Stimulated activated CD8-positive, alpha-beta memory T cell treated with anti-CD3 and anti-CD28 coated beads, Interleukin-15, amount 100 ng/mL, for 4 hours (primary cell): ENCODE measurements at places on chromosomes 6 and 20.

DNA sequence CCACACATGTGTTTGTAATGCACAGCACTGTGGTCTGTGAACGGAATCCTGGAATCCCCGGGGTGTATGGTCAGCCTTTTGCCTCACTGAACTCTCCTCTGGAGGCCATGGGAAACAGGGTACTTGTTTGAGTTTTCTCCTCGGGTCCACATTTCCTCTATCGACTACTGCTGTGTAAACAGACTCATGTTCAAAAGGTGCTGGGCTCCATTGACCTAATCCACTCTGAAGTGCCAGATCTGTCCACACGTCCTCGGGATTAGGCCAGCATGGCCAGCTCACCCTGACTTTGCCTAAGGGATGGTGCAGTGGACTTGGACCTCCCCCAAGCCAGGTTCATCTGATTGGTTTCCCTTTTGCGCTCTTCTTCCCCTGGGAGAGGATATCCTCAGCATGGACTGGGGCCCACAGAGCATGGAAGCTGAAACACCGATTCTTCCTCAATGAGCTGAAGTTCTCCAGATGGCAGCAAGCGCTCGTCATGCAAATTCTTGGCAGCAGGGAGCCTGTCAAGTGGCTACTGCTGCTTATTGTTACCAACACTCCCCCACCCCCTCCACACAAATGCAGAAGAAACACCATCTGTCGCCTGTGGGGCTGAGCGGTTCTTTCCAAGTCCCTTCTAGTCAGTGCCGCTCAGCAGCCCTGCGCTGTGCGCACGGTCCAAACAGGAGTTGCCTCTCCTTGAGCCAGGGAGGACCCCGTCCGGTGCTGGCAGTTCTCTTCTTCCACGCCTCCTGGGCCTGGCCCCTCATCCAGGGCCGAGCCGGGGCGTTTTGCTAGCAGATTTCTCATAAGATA lies 292.6 kb upstream of the MARCKS start:
- no peak for DNase-seq

GRCh38 chr6:85364344-85364743 lies 85.5 kb upstream of the NT5E start:
- DNase-seq: no peak

- no peak for DNase-seq
These were observed 8.1 kb downstream of the ZKSCAN4 start for GRCh38 chr6:28243946-28244345.

GRCh38 chr6:81894788-81895271 lies 142.3 kb upstream of the TENT5A start:
- no peak for DNase-seq

- no peak for DNase-seq
These were observed 18.1 kb downstream of the SLX4IP start for GRCh38 chr20:10453241-10453640.

DNA sequence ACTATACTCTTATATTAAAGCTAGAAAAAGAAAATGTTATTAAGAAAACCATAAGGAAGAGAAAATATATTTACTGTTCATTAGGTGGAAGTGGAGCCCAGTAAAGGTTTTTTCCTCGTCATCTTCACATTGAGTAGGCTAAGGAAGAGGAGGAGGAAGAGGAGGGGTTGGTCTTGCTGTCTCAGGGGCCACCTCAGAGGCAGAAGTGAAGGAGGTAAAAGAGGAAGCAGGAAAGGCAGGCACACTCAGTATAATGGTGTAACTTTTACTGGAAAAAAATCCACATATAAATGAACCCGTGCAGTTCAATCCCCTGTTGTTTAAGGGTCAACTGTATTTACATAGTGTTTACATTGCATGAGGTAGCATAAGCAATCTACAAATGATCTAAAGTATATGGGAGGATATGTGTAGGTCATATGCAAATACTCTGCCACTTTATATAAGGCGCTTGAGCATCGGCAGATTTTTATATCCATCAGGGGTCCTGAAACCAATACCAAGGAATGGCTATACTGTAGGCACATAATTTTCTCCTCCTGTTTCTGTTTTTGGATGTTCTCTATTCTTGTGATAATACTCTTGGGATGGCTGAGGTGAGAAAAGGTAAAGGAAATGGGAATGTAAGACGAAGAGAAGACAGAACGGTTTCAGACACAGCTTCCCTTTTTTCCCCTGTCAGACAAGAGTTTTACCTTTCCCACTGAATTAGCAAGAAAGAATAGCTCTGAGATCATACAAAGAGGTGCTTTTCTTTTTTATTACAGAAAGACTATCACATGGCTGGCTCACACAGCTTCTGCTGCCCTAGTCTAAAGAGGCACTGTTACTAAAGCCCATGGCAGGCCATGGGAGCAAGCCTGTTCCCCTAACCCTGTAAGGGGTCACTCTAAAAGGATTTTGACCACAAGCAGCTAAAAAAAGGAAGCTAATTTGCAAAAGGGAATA lies 59.9 kb downstream of the NUDT3 start:
- DNase-seq: no peak

DNA sequence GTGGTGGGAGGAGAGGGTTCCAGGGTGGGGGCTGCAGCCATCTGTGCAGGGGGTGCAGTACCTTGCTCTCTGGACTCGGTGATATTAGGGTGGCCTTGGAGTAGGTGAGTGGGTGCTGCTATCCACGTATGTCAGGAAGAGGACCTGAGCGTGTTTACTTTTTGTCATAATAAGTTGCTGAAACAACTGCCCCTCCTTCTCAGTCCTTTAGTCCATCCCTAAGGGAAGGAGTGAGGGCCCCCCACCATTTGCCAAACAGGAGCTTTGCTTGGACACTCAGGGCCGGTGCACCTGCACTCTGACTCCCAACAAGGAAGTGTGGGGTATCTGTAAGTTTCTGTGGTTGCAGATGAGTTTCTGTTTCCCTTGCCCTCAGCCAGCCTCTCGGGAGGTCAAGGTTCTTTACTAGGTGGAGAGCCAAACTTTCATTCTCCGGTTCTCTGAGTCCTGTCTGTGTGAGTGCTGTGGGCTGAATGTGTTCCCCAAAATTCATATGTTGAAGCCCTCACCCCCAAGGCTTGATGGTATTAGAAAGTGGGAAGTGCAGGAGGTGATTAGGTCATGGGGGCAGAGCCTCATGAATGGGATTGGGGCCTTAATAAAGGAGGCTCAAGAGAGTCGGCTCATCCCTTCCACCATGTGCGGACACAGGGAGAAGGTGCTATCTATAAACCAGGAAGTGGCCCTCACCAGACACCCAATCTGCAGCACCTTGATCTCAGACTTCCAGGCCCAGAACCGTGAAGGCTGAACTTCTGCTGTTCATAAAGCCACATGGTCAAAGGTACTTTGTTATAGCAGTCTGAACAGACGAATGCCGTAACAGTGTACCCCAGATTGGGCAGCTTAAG lies 19.6 kb upstream of the CCR6 start:
- DNase-seq: no peak

DNA sequence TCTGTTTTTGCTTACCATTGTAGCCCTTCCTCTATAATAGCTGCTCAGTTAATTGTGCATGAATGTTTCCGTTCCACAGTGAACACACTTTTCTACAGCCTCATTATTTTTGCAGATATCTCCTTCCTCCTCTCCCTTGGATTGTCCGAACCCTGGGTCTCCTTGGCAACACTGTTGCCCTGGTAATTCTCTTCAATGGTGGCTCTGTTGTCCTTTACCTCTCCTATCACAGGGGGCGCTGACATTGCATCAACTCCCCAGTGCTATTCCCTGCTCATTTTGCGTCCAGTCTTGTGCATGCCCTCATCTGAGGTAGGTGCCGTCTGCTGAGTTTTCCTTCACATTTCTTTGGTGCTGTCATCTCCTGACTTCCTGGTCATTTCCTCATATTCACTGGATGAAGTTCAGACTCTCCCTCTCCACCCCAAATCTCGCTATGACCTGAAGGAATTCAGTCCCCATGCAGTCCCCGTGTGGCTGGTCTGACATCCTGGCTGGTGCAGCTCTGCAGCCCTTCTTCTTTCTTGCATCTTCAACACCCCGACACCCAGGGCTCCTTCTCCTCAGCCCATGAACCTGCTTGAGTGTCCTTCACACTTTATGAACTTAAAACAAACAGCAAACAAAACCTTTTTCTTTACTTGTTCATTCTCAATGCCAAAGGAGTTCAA lies 21.1 kb downstream of the PHACTR2 start:
- no peak for DNase-seq

GRCh38 chr20:63628246-63628975 lies 1.5 kb upstream of the GMEB2 start:
- no peak for DNase-seq

- DNase-seq: no peak
These were observed 108.2 kb upstream of the NFATC2 start for GRCh38 chr20:51650685-51651134.

- DNase-seq: no peak
These were observed 147.7 kb downstream of the PRL start for GRCh38 chr6:22149096-22149495.

DNA sequence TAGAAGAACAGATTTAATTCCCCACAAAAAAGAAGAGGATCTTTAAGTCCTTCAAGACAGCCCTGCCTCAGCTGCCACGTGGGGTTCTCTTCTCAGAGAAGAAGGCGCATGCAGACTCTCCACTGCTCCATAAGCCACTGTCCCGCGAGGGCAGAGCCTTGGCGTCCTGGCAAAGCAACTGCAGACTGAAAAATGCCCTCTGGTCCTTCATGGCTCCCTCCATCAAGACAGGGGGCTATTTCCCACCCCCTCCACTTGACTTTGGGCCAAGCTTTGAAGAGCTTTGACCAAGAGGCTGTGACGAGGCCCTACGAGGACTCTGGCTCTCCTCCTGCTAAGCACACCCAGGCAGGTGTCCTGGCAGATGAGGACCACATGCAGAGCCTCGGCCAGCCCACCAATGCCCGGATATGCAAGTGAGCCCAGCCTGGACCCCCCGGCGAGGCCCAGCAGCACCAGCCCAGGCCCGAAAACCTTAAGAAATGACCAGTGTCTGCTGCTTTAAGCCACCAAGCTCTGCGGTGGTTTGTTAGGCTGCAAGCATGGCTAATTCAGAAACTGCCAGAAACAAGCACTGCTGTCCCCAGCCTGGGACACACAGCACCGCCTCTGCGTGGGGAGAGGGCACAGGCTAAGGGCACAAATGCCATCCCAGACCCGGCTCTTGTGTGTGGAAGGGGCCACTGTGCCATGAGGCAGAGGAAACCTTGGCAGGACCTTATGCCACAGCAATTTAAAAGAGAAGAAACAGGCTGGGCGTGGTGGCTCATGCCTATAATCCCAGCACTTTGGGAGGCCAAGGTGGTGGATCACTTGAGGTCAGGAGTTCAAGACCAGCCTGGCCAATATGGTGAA lies 16.1 kb downstream of the GMEB2 start:
- no peak for DNase-seq

- DNase-seq: peak; percentile 42
These were observed 39.0 kb upstream of the SLCO4A1 start for GRCh38 chr20:62603021-62603906.

- DNase-seq: no peak
These were observed 1.3 kb upstream of the GTSF1L start for GRCh38 chr20:43727980-43728590.

- no peak for DNase-seq
These were observed 160.1 kb upstream of the CITED2 start for GRCh38 chr6:139534472-139535115.

DNA sequence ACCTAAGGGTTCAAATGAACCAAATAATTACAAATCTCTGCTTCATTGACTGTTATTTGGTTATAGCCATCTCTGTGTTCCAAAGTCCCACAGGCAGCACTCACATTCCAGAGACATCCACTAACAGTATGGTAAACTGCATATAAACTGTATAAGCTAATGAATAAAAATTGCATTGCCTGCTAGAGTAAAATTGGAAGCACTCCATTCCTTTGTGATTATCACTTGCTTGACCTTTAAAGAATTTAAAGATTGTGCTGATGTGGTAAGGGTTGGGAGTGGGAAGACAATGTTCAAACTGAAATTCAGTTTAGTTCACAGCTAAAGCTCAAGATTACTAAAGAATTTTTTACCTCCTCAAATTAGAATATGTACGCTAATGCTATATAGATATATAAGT lies 31.0 kb upstream of the OSTM1 start:
- DNase-seq: no peak

DNA sequence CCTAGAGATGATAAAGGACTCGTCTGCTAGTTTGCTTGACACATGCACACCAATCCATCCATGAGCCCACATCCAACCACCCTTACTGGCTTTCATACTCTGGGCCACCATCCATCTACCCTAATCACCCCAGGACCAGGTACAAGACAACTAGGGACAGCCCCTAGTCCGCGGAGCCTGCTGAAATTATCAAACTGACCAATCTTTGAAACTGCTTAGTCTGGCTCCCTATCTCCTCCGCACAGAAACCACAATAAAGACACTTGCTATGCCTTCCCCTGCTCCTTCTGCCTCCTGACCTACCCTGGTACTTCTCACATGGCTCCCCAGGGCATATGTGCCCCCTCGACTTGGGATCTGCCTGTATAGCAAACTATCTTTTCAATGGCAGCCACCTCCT lies 33.1 kb downstream of the PXDC1 start:
- no peak for DNase-seq

DNA sequence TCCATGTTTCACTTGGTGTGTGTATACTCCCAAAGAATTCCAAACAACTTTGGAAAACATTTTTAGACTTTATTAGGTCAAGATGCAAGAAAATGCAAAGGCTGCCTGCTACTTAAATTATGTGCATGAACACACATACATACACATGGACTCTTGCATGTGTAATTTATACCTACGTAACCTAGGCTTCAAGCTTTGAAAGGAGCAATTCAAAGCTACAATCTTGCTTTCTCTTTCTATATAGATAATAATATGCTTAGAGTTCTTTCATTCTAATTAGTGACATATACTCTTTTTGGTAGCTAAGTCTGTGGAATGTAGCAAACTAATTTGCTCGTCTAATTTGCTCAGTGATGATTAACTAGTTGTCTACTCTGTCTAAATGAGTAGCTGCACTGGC lies 146.5 kb downstream of the EPHA7 start:
- DNase-seq: no peak

DNA sequence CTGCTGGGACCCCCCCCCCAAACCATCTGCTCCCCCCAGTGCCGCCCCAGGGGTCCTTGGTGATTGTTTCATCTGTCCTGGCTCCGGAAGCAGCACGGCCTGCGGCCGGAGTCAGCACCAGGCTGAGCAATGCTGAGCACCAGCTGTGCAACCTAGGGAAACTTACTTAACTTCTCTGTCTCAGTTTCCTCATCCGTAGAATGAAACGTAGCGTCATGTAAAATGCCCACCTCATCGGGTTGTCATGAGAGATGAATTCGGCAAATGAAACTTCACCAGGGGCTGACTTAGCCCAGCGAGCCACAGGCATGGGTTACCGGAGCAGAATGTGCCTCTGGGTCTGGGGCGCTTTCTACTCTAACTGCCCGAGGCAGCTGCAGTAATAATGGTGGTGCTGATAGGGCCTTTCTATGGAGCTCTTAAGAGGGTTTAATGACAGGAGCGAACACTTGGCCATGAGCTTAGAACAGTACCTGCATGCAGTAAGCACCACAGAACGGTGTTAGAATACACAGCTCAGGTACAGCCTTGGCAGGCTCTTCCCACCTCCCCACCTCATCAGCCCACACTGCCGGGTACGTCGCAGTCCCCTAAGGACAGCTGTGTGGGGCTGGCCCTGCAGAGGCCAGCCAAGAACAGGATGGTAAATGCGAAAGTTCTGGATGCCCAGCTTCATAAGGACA lies 1.7 kb downstream of the THBS2 start:
- no peak for DNase-seq

- no peak for DNase-seq
These were observed 61.2 kb downstream of the IGF2R start for GRCh38 chr6:160030103-160030502.
